Heart right ventricle (tissue), 16 donors: ENCODE measurements at places on chromosomes 3 and 15. TPM values are rescaled to one million over a fixed set of nuclear protein-coding genes. Genes with fewer than 3 reads are reported as not detected.
A peak's percentile ranks its signal among the peaks of the same experiment; 100 is the strongest.

Gene KCNH8
- 0.13 TPM for total RNA-seq

Gene C3orf70
- total RNA-seq, result 1.8 TPM

Gene SLC9C1
- 0.85 TPM for total RNA-seq

Gene GOLGA8F
- not detected for total RNA-seq

Gene CADPS
- 12.0 TPM for total RNA-seq

Gene CERS3
- total RNA-seq, result not detected

Gene ATP2C1
- 48.6 TPM for total RNA-seq

Gene CASR
- not detected for total RNA-seq

Gene NAALADL2
- 4.3 TPM for total RNA-seq

Gene MCCC1
- 51.5 TPM for total RNA-seq

Gene NRROS
- total RNA-seq, result 11.7 TPM

Gene LMAN1L
- 7.6 TPM for total RNA-seq

DNA sequence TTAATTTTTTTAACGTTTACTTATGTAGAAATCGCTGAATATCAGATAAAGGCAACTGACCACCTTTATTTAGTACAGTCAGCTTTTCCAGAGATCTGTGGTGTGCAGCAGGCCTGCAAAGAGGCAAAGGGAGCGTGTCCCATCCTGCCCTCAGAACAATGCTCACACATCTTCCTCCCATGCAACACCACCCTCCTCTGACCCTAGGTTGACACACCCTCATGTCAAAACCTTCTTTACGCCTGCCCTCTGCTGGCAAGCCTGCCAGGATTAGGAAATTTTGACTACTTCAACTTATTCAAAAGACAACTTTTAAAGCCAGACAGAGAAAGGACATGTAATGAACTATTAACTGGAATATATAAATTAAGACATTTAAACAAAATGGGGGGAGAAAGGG is 513.7 kb downstream of the FOXP1 start:
- H3K36me3 ChIP-seq, result no peaks in the 10 kb centered on the region
- H3K4me1 ChIP-seq, result peaks cover 20% of the 10 kb centered on the region
- H3K4me3 ChIP-seq, result no peak overlapping the region
- no peak overlapping the region for H3K27ac ChIP-seq
- peak; percentile 75 for DNase-seq
- no peaks in the 10 kb centered on the region for H3K27me3 ChIP-seq

DNA sequence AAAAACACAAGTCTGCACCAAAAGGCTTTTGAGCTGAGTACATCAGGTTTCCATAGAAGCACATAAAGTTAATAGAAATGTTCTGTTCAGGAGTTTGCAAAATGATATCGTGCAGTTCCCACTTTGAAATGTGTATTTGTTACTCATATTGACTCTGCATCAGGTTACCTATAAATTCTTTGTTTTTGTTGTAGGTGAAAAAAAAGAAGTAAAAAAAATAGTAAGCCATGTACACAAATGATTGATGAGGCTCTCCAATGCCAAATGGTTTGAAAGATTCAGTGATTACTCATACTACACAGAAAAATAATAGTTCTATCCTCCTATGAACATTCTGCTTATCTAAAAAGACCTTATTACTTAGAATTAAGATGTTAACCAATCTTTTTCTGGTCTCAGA is 287.3 kb upstream of the MME start:
- H3K4me1 ChIP-seq, result peaks cover 9% of the 10 kb centered on the region
- H3K4me3 ChIP-seq, result no peak overlapping the region
- no peak for DNase-seq
- no peak overlapping the region for H3K27ac ChIP-seq
- H3K27me3 ChIP-seq, result no peaks in the 10 kb centered on the region

- H3K27ac ChIP-seq, result no peak overlapping the region
- H3K4me1 ChIP-seq, result no peaks in the 10 kb centered on the region
- H3K4me3 ChIP-seq, result no peak overlapping the region
- no peak for DNase-seq
Observed at GRCh38 chr3:193335031-193335430, 43.5 kb downstream of the ATP13A5 start.

GRCh38 chr3:137792626-137793271 is 28.6 kb downstream of the SOX14 start:
- no peak for DNase-seq
- H3K4me1 ChIP-seq, result no peaks in the 10 kb centered on the region
- no peak overlapping the region for H3K27ac ChIP-seq

- H3K27ac ChIP-seq, result no peak overlapping the region
- H3K4me1 ChIP-seq, result no peaks in the 10 kb centered on the region
- DNase-seq, result no peak
- no peaks in the 10 kb centered on the region for H3K27me3 ChIP-seq
- no peaks in the 10 kb centered on the region for H3K36me3 ChIP-seq
- no peak overlapping the region for H3K4me3 ChIP-seq
Observed at GRCh38 chr3:173652093-173652492, 254.5 kb downstream of the NLGN1 start.

- no peaks in the 10 kb centered on the region for H3K4me1 ChIP-seq
- no peaks in the 10 kb centered on the region for H3K27me3 ChIP-seq
- H3K27ac ChIP-seq, result no peak overlapping the region
- no peak for DNase-seq
- no peaks in the 10 kb centered on the region for H3K36me3 ChIP-seq
- no peak overlapping the region for H3K4me3 ChIP-seq
Observed at GRCh38 chr3:153246331-153246730, 84.3 kb downstream of the RAP2B start.

DNA sequence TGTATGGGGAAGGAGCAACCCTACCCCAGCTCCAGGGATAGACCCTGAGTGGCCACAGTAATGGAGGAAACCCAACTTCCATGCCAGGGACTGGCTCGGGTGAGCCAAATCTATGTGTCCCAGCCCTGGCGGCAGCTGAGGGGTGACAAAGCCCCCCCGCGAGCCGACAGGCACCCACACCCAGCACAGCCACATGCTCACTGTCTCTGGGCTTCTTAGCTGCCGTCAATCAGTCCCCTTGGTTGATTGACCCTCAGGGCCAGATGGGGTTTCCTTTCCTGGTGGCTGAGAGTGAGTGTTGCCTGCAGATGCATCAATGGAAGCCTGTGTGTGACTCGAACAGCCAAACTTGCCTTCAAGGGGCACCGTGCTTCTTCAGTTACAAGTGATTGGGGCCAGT is 2.1 kb upstream of the OCA2 start:
- peaks cover 8% of the 10 kb centered on the region for H3K27me3 ChIP-seq
- H3K27ac ChIP-seq, result no peak overlapping the region
- DNase-seq, result no peak
- H3K4me1 ChIP-seq, result peaks cover 17% of the 10 kb centered on the region
- no peak overlapping the region for H3K4me3 ChIP-seq

DNA sequence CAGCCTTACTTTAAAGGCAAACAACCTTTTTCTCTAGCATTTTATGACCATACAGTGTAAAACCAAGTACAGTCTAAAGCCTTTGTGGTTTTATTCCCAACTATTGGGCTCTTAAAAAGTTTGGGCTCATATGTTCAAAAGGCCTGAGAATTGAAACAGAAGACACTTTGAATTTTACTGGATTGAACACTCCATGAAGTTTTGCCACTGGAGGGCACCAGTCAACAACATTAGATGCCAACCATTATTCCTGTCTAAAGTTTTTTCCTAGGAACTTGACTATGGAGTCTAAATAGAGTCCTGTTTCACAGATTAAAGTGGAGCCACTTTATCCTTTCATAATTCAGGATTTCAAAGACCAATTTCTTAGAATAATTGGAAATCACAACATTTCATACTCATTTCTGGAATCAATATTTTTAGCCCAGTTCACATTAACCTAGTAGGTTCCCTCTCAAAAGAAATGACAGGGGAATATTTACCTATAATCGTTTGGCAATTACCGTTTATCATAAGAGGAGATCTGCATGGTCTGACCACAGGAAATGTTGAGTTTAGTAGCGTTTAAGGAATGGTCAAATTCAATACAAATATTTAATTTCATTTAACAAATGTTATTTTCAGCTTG is 244.1 kb upstream of the PDZRN3 start:
- H3K4me1 ChIP-seq, result peaks cover 4% of the 10 kb centered on the region
- no peaks in the 10 kb centered on the region for H3K36me3 ChIP-seq

DNA sequence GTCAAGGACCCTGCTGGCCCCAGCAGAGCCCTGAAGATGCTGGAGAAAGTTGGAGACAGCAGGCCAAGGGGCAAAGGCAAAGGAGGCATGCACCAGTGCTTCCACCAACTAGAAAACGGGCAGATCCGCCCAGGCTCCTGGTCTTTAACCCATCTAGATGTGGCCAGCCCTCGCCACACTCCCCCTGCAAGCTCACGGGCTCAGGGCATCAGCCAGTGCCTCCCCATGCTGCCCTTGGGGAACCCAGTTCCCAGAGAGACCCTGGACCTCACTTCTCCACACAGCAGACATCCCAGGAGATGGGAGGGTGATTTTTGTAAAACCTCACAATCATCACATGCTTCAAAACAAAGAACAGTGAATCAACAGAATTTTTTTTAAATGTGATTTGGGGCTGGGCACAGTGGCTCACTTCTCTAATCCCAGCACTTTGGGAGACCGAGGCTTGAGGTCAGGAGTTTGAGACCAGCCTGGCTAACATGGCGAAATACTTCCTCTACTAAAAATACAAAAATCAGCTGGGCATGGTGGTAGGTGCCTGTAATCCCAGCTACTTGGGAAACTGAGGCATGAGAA is 24.5 kb downstream of the CYFIP1 start:
- no peaks in the 10 kb centered on the region for H3K36me3 ChIP-seq
- no peaks in the 10 kb centered on the region for H3K27me3 ChIP-seq
- peaks cover 100% of the 10 kb centered on the region for H3K4me1 ChIP-seq
- no peak overlapping the region for H3K4me3 ChIP-seq
- DNase-seq, result no peak

DNA sequence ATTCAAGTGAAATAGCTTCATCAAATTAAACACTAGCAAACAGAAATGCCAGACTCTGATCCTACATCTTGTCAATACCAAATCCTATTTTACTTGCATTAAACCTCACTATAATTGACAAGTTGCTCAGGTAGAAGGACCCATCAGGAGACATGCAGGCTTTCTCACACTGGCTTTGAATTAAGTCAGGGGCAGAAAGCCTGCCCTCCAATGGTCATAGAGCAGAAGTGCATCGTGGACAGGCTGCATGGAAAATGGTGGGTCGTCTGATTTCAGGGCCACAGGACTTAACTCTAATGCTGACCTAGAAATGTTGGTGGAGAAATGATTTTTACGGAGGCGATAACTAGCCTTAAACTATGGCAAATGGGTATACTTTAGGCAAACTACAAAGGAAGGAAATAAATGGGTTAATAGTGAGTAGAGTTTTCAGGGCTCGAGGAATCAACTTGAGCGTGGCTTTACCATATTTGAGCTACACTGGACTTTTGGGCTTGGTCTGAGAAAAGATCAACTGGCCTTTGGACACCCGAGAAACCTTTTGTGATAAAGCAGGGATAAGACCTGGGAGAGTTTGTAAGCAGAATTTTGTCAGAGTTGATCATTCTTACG is 283.9 kb downstream of the GRM7 start:
- no peaks in the 10 kb centered on the region for H3K36me3 ChIP-seq
- H3K27ac ChIP-seq, result no peak overlapping the region
- no peaks in the 10 kb centered on the region for H3K4me1 ChIP-seq

GRCh38 chr3:96959901-96960641 is 145.7 kb downstream of the EPHA6 start:
- H3K27ac ChIP-seq, result no peak overlapping the region
- no peaks in the 10 kb centered on the region for H3K36me3 ChIP-seq
- H3K27me3 ChIP-seq, result no peaks in the 10 kb centered on the region
- H3K4me1 ChIP-seq, result no peaks in the 10 kb centered on the region
- no peak overlapping the region for H3K4me3 ChIP-seq
- DNase-seq, result no peak

DNA sequence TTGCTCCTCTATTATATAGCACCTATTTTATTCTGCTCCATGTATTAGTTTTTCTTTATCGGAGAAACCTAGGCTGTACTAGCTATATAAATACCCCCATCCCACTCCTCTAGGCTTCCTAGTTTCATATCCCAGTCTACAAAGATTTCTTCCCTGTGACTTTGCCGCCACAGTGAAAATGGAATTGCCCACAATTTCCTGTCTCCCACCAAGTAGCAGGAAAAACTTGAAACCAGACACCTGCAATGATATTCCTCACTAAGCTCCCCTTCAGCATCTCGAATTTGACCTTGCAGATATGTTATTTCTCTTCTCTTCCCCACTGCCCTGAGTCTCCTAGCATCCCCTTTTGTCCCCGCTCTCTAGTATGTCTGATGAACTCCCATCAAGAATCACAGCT is 685.8 kb upstream of the CCDC54 start:
- no peak overlapping the region for H3K4me3 ChIP-seq
- DNase-seq, result no peak

- H3K4me3 ChIP-seq, result no peak overlapping the region
- H3K36me3 ChIP-seq, result no peaks in the 10 kb centered on the region
- no peak for DNase-seq
- H3K27ac ChIP-seq, result no peak overlapping the region
- H3K27me3 ChIP-seq, result no peaks in the 10 kb centered on the region
Observed at GRCh38 chr3:40047406-40047805, 238.0 kb downstream of the MYRIP start.
